CD4-positive, alpha-beta T cell treated with Interleukin-17A for 1 hour (primary cell): ENCODE measurements at places on chromosomes 6 and 20.

- no peak for DNase-seq
Observed at GRCh38 chr6:67121115-67121514, 1414.1 kb upstream of the EYS start.

- DNase-seq, result no peak
Observed at GRCh38 chr6:34005901-34006531, 139.9 kb downstream of the GRM4 start.

GRCh38 chr6:122887941-122888340, 98.9 kb downstream of the SMPDL3A start:
- DNase-seq, result no peak

DNA sequence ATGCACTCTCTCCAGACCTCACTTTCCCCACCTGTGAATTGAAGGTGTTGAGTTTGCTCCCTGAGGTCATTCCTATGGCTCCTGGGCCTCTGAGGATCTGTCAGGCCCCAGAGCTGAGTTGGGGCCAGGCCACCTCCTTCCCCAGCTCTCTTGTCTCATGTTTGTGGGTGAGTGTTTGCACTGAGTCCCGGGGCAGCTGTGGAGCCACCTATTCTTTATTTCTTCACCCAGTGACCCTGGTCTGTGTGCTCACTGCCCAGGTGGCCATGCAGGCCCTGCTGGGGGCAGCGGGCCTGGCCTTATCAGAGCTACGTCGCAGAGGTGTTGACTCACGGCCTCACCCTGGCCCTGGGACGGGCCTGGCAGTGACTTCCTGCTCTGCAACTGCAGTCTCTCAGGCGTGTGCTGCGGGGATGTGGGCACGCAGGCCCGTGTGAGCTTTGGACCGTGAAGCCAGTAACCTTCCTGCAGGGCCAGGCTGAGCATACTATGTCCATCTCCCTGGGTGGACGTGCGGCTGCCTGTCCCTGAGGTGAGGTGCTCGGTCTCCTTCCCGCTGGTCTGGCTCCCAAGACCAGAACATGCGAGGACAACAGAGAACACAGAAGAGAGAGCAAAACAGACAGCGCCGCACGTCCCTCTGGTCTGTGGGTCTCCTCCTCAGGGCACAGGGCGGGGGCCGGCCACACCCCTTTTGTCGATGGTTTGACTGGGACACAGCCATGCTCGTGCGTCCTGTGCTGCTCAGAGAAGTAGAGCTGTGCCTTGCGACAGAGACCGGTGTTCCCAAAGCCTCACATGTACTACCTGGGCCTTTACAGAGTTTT, 12.1 kb downstream of the TMEM181 start:
- no peak for DNase-seq

DNA sequence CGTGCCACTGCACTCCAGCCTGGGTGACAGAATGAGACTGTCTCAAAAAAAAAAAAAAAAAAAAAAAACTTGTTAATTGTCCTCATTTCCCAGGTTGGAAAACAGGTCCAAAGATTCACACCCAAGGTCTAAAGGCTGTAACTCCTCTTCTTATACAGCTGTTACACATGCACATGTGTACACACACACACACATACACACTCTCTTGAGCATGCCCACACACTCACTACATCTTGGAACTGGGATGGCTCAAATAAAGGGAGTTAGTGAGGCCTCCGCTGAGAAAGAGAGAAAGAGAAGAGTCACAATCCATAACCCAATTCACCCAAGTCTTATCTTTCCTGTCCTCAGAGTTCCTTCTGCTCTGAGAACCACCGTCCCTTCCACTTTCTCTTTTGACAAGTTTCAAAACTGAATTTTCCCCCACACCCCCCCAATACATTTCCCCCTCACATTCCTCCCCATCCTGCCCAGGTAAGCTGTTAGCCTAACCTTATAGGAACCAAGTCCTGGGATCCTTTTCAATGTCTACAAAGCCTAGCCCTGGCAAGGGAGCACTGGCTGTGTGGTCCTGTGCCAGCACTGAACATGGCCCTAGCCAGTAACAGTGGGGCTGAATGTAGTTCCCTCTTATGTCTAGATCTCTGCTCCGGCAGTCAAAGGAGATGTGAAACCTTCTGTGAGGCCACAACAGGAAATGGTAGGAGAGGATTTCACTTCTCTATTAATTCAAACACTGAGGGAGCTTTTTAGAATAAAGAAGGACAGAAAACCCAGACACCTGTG, 3.2 kb upstream of the HLA-DMB start:
- peak; percentile 60 for DNase-seq

DNA sequence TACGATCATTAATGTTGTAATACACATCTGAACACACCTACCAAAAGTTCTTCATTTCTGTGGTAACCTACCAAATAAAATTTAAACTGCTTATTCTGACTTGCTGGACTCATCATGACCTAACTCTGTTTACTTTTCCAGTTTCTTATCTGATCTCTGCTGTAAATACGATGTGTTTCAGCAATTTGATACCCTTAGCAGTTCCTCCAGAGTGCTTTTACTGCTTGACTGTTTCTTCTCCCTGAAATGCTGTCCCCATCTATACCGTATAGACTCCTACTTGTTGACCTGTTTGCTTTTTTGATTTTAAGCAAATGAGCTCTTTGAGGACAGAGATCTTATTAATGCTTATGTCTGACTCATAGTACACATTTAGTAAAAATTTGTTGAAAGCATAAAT, 119.5 kb downstream of the SCAF8 start:
- DNase-seq, result no peak

GRCh38 chr20:40173872-40174271, 515.2 kb downstream of the MAFB start:
- DNase-seq, result no peak

- DNase-seq, result no peak
Observed at GRCh38 chr6:81625216-81625615, 127.3 kb downstream of the TENT5A start.

DNA sequence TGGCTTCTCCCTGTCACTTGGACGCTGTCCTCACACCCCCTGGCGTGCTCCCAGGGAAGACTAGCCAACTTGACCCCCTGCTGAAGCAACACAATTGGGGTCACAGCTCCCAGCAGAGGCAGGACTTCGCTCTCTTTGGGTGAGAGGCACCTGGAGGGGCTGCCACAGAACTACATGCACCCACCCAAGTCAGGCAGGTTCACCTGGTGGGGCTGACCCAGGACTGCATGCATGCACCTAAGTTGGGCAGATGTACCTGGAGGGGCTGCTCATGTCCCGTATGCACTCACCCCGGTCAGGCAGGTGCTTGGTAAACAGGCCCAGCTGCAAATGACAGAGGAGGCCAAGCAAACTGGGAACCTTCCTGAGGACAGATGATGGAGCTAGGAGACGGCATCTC, 154.3 kb upstream of the RPS6KA2 start:
- DNase-seq, result no peak

GRCh38 chr6:167501831-167502385, 177.0 kb downstream of the TTLL2 start:
- DNase-seq, result no peak

- DNase-seq, result no peak
Observed at GRCh38 chr6:155162682-155163081, 101.1 kb upstream of the CLDN20 start.

DNA sequence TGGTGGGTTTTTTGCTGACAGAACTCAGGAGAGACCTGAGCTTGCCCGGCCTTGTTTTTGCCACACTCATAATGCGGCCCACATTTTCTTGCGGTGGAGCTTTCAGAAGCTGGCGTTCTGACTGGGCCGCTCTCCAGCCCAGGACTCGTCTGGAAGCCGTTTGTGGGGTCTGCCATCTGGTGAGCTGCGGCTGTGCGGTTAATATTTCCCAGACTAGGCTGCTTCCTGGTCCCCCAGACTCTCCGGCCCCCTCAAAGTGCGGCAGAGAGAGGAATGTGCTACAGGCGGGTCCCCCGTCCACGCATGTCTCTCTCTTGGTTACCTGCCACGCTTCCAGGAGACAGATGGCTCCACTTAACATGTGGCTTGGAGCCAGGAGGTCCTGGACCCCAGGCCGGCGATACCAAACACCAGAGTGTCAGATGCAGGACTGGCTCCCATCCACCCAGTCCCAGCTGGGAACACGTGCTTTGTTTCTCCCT, 128.9 kb upstream of the PMEPA1 start:
- no peak for DNase-seq

- DNase-seq, result no peak
Observed at GRCh38 chr6:166751051-166751595, 124.1 kb upstream of the RPS6KA2 start.

GRCh38 chr20:32832664-32833063, 12.9 kb downstream of the MAPRE1 start:
- peak; percentile 48 for DNase-seq

DNA sequence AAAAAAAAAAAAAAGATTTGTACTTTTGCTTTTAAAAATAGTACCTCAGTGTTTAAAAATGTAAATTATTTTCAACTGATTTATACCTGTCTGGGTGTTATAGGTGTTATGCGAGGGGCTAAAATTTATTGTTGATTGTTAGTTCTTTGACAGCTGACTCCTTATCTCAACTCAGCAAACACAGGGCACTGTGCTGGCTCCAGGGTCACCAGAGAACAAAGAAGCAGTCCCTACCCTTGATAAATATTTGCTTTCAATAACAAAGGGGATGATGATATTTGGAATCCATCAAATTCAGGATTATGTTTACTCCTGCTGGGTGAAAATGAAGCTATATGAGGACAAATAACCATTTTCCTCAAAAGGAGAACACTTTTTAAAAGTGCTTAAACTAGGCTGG, 34.2 kb upstream of the KAT14 start:
- no peak for DNase-seq

DNA sequence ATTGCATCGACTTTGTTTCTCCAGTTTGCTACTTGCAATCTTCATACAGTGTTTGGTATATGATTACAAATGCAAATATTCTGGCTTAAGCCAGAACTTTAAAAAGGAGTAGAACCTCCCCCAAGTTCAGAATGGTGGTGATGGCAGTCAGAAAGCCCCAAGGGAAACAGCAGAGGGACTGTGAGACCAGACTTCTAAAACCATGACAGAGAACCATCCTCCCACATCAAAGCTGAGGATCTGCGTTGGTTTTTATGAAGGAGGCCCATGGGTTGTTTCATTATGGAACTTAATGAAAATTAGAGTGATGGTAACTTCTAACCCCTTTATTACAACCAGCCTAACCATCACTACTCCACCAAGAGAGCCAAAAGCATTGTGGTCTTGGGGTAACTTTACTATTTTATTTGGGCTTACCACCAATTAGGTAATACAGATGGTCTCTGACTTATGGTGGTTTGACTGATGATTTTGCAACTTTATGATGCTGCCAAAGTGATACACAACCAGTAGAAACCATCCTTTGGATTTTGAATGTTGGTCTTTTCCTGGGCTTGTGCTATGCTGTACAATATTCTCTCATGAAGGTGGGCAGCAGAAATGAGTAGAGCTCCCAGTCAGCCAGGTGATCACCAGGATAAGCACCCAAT, 10.9 kb upstream of the MRS2 start:
- DNase-seq, result no peak

GRCh38 chr6:98971303-98971702, 23.6 kb upstream of the FBXL4 start:
- DNase-seq, result no peak

DNA sequence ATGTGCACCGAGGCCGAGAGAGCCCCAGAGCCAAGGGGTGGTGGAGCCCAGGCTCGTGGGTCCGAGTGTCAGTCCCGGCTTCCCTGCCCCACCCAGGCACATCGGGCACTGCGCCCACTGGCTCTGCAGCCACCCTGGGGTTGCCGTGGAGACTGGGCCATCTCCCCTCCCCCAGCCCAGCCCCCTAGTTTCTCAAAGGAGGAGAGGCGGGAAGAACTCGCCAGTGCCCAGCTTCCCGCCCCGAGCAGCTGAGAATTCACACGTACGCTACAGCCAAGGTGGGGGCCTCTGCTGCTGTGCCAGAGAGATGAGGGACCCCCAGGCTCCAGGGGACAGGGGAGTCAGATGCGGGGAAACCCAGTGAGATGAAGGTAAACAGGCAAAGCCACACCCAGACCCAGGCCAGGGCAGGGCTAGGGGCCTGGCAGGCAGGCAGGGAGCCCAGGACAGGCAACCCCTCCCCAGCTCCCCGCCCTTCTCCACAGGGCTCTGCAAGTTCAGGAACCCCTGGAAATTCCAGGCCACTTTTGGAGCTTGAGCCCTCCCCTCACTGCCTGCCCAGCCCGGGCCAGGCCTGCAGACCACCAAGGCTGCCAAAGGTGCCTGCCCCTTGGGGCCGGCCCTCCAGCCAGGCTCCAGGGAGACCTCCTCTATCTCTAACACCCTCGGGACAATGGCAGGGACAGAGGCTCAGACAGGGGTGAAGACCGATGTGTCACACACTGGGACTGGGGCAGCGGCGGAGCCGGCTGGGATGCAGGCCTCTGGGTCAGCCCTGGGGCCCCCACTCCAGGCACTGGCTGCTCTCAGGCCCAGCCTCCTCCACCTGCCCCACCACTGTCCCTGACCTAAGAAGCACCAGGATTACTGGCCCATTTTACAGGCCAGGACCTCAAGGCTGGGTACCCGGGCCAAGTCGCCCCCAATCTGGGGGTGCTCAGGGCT, 6.0 kb downstream of the LAMA5 start:
- no peak for DNase-seq

- no peak for DNase-seq
Observed at GRCh38 chr6:74597840-74598239, 608.0 kb downstream of the COL12A1 start.

- no peak for DNase-seq
Observed at GRCh38 chr20:1462834-1463233, 3.8 kb downstream of the NSFL1C start.

DNA sequence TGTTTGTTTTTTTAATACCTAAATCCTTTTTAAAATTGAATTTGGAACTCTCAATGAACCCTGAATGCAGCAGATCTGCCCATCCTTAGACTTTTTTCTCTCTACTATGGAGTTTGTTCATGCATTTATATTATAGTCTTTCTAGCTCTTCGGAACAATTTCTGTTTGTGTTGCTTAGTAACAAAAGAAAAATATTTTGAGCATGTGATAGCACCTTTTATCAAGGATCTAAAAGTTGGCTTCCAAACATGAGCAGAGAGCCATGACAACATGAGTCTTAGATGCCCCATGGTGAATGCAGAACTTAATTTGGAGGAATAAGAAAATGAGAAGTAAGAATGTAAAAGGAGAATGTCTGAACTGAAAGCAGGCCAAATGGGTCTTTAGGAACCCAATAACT, 133.7 kb downstream of the EDN1 start:
- DNase-seq, result no peak

GRCh38 chr6:114119056-114119455, 148.1 kb upstream of the HDAC2 start:
- DNase-seq, result no peak

DNA sequence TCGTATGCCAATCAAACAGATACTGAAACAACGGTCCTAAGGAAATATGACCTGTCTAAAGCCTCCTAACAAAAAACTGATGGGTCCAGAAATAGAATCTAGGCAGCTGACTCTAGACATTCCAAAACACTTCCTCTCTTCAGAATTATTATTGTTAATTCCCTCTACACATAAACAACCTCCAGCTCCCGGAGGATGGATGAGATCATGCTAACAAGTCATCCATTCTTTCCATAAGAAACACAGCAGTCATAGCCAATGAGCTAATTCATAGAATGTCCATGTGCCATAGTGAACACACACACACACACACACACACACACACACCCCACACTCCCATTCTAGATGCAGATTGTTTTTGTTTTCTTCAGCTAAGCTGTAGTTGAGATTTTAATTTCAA, 44.3 kb downstream of the HDGFL1 start:
- DNase-seq, result no peak
